Activated CD8-positive, alpha-beta memory T cell treated with anti-CD3 and anti-CD28 coated beads for 24 hours (primary cell): ENCODE measurements at places on chromosomes 5 and 9.

DNA sequence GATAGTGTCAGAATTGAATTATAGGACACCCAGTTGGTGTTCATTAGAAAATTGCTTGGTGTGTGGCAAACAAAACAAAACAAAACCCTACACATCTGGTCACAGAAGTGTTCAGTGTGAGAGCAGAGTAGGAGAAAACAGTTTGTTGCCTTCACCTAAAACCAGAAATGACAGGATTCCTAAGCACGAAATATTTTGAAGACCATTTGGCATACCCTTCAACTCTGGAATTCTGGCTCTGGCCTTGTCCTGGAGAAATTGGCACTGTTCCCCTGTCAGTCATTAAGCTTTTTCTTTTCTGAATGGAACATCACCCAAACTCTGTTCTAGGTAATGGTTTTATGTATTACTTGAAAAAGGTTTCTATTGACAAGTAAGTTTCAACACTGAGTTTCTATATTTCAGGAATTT is 110.2 kb upstream of the PCA3 start:
- DNase-seq: no peak

- no peak for DNase-seq
Observed at GRCh38 chr5:61534481-61535267, 202.6 kb downstream of the ZSWIM6 start.

DNA sequence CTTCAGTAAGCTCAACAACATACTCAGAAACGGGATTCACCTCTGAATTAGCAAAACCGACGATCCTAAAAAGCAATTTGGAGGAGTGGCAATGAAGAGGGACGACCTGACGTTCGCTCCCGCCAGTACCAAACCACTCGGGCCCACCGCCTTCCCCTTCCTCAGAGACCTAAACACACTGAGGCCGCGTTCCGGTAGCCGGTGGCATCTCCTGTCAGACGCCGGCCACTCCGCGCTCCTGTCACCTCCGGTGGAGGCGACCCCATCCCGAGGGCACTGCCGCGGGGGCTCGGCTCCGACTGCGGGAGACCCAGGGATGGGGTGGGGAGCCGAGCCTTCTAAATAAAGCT is 617 bp downstream of the PPP6C start:
- DNase-seq: no peak

GRCh38 chr5:102875721-102876123 is 120.6 kb downstream of the PAM start:
- no peak for DNase-seq

DNA sequence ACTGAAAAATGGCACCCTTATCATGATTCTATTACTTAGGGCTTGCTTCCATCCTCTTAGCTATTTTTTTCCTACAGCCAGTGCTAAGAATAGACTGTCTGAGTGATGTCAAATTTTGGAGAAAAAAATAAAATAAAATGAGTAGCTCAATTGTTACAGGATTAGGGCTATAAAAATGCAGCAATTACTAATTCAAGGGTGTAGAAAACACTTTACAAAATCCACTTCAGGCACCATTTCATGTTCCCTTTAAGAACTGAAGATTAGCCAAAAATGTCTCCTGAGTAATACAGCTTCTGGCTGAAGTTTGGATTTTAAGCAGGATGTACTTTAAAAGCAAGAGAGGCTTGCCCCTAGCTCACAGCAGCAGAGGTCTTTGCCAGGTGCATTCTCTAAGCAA is 240.5 kb upstream of the IRX1 start:
- DNase-seq: no peak

DNA sequence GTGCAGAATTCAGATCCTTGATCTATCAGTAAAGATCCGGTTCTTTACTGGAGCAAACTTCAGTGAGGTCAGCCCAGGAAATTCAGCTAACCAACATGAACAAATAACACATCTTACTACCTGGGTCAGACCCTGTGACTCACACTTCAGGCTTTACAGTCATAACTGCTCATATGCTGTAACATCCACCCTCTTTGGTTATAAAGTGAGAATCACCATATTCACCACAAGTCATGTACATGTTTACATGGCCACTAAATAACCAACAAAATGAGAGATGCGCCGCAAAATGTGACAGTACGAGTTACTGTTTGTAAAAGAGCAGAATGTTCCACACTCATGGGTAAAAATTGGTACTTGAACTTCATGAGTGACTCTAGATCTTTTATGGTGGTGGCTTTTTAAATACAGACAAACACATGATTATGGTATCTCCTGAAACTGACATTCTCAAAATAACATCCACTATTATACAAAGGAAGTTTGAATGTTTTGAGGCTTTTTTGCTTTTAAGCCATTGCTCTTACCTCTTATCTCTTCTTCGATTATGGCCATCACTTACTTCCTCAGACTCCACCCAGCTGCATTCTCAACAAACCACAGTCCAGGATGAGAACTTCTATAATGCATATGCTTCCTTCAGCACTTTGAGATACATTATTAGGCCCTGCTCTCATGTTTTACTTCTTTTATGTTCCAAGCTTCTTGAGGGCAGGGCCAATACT is 516.6 kb downstream of the RAB3C start:
- DNase-seq: no peak

GRCh38 chr9:132044176-132044875 is 35.3 kb downstream of the MED27 start:
- no peak for DNase-seq

DNA sequence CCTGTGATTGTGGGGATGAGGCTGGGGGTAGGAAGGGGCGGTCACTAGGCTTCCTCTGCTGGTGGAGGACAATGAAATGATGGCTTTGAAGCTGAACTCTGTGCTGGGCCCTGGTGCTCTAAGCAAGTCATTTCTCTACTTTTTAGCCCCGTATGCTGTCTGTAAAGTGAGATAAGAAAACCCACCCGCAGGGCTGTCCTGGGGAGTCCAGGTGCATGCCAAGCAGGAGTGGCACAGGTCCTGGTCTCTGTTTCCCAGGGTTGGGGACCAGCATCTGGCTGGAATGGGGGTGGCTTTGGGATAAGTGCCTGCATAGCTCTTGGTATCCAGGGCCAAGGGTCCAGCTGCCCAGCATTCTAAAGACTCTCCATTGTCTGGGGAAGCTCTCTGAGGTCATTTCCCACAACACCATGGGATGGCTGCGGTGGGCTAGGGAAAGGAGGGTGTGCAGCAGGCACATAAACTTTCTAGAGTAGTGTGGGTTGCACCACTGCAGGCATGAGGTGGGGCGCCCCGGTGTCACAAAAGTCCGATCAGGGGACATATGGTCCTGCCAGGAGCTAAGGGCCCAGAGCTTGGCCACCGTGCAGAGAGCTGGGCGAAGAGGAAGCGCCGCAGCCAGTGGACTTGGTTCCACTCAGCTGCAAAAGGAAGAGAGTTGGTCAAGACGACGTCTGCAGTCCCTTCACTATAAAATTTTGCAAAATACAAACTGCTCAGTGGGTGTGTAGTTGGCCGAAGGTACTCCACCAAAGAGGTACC is 25.6 kb upstream of the GTF3C5 start:
- no peak for DNase-seq

GRCh38 chr5:115463983-115464382 is 80.6 kb downstream of the FEM1C start:
- DNase-seq: no peak

DNA sequence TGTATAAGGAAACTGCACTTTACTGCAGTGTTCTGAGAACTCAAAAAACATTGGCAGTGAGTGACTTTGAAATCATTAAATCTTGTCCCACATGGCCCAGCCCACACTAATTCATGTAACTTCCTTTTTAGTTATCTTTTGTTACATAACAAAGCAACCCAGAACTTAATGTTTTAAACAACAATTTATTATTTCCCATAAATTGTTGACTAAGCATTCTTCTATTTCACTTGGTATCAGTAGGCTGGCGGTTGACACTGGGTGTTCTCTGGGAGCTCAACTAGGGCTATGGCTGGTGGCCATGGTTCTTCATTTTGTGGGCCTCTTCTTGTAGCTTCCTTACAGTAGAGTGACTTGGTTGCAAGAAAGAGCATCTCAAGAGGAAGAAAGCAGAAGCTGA is 278.4 kb downstream of the RASEF start:
- no peak for DNase-seq

GRCh38 chr5:6868171-6868570 is 154.9 kb downstream of the TENT4A start:
- no peak for DNase-seq

DNA sequence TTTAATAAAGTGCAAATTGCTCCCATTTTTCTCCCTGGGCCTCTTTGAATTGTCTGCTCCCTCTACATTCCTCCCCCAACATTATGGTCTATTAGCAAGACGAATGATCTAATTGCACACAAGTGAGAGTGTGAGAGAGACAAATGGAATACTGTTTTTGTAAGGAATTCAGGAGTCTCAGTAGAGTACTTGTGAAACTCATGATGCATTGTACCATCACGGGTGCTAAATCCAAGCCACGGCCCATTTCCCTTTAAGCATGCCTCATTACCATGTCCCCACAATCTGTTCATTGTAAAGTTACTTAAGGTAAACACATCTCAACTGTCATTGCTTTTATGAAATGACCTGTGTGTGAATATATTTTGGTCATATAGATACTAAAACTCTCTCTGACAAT is 62.8 kb downstream of the CD180 start:
- DNase-seq: no peak

GRCh38 chr9:124766815-124767554 is 4.1 kb downstream of the NR6A1 start:
- no peak for DNase-seq

DNA sequence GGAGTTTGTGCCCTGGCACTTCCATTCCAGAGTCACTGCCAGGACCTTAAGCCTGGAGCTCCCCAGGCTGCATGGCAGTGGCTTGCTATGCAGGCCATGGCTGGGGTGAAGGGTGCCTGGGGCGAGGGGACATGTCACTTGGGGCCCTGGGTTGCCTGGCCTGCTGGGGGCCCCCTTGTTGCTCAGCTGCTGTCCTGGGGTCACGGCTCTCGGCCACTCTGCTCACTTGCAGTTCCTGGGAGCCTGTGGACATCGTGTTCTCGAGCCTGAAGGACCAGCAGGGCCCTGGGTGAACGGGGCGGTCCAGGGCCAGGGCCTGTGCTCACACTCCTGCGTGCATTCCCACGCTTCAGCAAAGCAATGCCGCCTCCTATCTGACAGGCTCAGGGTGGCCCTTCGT is 14.5 kb upstream of the SLC2A6 start:
- no peak for DNase-seq

DNA sequence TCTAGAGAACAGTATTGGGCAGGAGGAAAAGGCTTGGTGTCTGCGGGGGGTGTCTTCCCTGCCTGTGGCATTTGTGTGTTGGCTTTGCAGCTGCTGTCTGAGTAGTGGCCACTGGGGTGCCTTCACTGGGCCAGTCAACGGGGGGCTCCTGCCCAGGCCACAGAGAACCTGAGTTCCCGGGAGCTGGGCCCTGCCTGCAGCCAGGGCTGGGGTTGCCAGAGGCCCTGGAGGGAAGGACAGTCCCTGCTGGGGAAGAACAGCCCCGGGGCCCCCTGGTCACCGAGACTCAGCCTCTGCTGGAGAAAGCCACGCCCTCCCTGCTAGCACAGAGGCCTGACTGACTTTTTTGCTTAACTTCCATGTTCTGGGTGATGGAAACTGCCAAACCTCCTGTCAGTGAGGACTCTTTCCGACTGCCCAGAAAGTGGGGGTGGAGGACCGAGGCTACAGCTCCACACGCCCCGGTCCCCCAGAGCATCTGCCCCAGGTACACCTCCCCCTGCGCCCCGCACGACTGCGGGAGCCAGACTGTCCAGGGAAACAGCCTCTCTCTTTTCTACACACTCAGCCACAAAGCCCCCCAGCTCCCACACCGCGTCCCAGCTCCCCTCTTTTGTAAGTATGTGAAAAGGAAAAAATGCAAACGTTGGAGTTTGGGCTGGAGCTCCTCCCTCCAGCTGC is 133.4 kb downstream of the DAB2IP start:
- no peak for DNase-seq

DNA sequence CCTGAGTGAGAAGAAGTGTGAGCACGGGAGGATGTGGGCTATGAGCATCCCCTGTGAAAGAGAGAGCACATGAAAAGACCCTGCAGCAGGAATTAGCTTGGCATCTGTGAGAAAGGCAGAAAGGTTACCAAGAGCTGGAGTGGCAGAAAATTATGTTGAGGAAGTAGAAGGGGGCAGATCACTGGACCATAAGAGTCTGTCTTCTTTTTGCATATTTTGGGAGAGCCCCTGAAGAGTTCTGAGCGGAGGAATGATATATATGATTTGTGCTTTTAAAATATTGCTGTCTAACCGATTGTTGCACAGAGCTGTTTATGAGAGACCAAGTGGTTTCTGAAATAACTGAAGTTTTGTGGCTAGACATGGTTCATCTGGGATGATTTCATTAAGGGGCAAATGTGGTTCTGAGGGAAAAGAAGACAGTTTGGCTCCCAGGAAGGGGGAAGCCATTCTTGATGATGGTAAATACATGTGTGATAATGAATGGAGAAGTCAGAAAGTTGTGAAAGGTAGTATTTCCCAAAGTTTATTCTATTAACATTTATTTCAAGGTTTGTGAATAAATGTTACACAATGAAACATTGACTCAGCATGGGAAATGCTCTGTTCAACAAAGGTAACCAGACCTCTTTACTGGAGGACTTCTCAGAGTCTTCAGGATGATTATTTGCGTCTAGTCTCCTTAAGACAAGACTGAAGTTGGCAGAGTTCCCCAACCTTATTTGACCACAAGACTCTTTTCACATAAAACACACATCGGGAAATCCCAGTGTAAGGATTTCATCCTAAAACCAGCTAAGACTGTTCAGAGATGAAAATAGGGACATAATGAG is 31.5 kb upstream of the ADRB2 start:
- DNase-seq: no peak

GRCh38 chr5:36945687-36946086 is 69.1 kb downstream of the NIPBL start:
- no peak for DNase-seq

DNA sequence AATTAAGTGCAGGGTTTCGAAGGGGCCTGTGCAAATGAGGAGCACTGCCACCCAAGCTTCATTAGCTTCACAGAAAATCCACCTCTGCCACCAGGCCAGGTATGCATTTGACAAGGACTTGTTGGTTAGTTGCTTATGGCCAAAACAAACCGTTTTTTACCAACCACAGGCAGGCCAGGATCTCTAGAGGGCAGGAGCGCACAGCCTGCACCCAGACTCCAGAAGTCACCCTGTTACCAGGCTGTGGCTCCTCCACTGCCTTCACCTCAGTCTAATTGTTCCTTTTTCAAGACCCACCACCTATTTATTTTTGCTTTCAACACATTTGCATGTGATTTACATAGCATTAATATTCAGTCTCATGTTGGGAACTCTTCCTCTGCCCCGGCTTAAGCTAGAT is 78.3 kb upstream of the HSPA9 start:
- DNase-seq: no peak

DNA sequence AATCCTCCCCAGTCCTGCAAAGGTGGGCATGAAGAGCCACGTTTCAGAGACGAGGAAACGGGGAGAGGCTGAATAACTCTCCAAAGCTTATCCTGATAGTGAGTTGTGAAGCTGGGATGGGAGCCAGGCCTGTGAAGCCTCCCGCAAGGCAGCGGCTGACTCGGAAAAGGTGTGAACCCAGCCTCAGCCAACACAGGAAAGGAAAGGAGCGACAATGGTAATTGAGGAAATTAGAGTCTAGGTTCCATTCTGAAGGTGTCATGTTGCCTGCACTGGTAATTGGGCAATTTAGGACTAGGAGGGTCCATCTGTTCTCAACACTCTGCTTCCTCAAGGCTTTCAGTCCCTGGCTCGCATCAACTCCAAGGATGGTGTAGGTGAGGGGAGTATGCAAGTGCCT is 83.4 kb downstream of the LIFR start:
- DNase-seq: no peak
